IPS DF 19.7 (cell line): ENCODE measurements at places on chromosomes 7 and 10.

GRCh38 chr7:92253251-92253650 lies 7.5 kb downstream of the ANKIB1 start:
- no peak for DNase-seq

DNA sequence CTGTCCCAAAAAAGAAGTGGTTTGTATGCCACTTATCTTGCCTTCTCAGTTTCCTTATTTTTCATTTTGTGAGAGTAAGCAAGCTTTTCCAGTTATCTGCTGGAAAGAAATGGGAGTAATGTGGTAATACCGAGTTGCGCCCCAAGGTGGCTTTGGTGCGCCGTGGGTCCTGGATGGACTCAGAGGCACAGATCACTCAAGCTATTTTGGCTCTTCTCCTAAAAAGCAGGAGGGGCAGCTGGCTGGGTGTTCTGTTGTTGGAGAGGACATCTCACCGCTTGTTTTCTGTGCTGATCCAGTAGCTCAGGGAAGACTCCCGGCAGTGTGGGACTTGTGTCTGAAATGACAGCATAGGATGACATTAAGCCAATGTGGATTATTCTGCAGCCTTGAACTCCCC lies 16.4 kb downstream of the PRKRIP1 start:
- no peak for DNase-seq

GRCh38 chr7:128210590-128211570 lies 30.2 kb upstream of the LEP start:
- DNase-seq = no peak

DNA sequence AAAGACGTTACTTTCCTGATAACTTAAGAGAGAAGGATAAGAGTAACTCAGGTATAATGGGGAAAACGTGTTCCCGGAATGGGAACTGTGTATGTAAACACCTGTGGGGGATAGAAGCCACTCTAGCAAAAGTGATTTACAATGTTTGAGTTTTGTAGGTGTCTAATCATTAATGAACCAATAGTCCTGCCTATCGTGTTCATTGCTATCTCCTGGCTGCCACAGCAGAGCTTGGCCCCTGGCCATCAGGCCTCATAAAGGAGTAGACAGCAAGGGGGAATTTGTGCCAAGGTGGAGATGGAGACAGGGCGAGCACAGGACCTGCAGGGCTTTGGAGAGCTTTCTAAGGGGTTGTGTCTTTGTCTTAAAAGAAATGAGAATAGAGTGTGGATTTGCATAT lies 102.1 kb downstream of the GAD2 start:
- no peak for DNase-seq

DNA sequence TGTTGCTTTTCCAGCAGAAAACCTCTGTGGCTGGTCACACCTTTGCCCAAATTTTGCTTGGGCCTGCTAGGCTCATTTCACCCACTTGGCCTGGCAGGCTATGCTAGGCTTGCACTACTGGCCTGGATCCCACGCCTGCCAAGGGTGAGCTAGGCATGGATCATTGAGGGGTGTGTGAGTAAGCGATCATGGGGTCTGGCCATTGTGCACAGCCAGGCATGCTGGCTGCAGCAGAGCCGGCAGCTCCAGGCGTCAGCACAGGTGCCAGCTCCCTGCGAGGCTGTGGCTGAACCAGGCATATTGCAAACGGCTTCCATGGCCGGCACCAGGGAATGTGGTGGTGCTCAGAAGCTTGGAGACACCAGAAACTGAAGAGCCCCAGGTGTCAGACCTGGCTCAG lies 19.2 kb downstream of the CFAP70 start:
- no peak for DNase-seq

DNA sequence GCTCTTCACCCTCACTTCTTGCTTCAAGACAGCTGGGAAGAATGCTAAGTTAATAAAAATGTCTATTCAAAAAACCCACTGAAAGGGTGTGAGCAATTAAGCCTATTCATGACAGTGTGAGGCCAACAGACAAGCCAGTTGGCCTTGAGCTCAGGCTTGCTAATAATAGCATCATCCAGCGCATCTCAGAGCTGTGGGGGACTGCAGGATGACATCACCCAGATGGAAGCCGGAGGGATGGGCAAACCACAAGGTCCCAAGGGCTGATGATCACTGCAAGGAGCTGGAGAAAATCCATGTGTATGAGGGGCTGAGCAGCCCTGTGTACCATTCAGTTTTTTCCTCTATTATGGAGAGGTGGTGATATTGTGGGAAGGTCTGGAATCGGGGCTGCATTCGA lies 770.4 kb downstream of the TNS3 start:
- DNase-seq = no peak

DNA sequence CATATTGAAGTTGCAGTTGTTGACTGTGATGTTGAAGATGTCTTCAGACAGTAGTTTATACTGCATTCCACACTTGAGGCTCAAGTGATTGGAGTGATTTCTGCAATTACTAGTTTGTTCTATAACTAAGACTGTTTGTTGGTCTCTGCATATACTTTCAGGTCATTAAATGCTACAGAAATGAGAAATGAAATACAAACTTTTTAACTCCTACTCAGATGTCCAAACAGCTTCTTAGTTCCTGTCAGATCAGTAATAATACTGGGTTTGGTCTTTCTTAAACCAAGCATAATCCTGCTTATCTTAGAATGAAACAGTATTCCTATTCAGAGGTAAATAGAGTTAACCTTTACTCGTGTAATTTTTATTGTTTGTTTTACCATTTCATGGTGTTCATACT lies 115.9 kb downstream of the CCNY start:
- DNase-seq = no peak

DNA sequence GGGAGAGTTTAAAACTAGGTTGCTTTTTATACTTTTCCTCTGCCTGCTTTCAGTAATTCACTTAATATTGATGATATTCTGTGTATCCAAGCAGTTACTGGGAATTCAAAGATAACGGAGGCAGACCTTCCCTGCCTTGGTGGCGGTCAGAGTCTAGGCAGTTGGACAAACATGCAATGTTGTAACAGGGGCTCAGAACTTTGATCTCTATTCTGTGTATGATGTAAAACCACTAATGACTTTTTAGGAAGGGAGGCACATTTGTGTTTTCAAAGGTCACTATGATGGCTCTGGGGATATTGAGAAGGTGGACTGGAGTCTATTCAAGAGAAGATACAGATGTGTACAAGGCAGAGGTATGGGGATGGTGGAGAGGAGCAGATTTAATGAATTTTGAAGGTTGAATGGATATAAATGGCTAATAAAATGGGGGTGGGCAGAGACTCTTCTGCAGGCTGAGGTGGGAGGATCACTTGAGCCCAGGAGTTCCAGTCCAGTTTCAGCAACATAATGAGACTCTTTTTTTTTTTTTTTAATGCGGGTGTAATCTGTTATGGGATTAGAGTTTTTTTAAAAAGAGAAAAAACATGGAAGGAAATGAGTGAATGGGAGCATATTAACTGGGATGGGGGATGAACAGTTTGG lies 5.7 kb upstream of the PON2 start:
- no peak for DNase-seq

GRCh38 chr10:129659508-129660268 lies 192.6 kb downstream of the MGMT start:
- DNase-seq = no peak

DNA sequence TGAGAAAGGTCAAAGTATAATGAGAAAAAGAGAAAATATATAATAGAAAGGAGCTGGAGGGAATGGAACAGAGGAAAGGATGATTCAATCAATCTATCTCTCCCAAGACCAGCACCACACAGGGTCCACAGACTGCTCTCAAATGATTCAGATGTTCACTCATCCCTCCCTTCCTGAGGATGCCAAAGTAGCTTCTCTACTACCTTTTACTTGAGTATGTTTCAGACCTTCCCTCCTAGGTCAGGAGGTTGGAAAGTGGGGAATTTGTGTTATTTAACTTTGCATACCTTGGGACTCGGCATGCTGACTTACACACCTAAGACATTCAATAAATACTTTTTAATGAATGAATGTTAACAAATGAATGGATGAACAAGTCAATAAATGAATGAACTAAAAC lies 30.6 kb downstream of the CPVL start:
- DNase-seq = no peak

GRCh38 chr7:17645500-17645899 lies 294.8 kb downstream of the SNX13 start:
- DNase-seq = no peak

DNA sequence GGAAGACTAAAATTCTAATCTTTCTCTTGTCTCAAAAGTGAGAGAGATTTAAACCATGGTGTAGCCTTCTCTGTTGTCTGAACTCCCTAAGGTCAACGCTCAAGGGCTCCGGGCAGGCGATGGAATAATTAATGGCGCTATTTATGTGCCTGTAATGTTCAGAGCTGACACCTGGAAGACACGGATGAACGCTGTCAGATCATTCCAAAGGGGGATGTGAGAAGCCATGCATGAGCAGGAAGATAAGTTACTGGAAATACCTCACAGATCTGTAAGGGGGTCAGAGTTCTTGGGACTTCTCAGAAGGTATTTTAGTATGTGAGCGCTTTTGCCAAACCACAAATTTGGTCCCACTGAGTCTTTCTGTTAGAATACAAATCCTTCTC lies 73.3 kb upstream of the MTPN start:
- DNase-seq = no peak

DNA sequence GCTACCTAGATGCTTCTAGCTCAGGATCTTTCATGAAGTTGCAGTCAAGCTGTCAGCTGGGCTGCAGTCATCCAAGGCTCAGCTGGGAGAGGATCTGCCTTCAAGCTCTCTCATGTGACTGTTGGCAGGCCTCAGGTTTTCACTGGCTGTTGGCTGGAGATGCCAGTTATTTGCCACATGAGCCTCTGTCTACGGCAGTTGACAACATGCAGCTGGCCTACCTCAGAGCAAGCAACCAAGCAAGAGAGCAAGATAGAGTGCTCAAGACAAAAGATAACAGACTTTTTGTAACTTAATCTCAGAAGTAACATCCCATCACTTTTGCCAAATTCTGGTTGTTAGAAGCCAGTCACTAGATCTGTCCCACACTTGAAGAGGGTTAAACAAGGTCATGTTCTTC lies 125.8 kb downstream of the TPST1 start:
- no peak for DNase-seq

- DNase-seq = no peak
Measured at GRCh38 chr7:100034871-100035510, 14.6 kb upstream of the ZSCAN21 start.

DNA sequence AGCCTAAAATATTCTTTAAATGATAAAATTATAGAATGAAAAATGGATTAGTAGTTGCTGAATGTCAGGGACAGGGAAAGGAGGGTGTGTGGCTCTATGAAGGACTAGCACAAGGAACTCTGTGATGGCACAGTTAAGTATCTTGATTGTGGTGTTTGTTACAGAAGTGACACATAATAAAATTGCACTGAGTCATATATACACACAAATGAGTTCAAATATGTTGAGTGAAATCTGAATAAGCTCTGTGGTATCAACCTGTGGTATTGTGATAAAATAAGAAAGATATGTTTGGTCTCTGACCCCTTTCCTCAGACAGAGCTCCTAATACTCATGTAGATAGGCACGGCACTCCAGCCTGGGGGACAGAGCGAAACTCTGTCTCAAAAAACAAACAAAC lies 181.5 kb upstream of the TRIM24 start:
- DNase-seq = no peak

- DNase-seq = no peak
Measured at GRCh38 chr10:84743483-84743882, 415.1 kb downstream of the CCSER2 start.

DNA sequence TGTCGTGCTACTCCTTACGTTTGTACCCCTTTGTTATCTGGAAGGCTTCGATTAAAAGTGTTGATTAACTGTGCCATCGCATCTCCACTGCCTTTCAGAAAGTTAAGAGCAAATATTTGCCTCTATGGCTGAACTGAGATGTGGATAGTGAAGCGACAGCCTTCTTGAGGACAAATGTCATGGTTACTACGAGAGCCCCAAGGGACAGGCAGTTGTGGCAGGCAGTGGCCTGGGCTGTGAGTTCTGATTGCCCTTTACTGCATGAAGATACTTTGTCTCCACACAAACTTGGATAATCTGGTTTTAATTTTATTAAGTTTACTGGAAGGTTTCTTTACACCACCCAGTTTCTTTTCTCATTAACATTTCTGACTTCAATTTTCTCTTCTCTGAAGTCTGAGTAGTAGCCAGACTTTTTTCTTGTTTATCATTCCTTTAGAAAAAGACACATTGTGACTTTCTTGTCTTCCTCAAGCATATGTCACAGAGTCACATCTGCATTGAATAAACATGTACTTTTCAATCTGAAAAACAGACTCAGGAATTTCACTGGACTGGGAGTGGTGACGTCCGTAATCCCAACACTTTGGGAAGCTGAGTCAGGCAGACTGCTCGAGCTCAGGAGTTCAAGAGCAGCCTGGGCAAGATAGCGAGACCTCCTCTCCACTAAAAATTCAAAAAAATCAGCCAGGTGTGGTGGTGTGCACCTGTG lies 1.5 kb downstream of the TAS2R41 start:
- no peak for DNase-seq

- DNase-seq = no peak
Measured at GRCh38 chr7:46954181-46954580, 627.7 kb downstream of the TNS3 start.

DNA sequence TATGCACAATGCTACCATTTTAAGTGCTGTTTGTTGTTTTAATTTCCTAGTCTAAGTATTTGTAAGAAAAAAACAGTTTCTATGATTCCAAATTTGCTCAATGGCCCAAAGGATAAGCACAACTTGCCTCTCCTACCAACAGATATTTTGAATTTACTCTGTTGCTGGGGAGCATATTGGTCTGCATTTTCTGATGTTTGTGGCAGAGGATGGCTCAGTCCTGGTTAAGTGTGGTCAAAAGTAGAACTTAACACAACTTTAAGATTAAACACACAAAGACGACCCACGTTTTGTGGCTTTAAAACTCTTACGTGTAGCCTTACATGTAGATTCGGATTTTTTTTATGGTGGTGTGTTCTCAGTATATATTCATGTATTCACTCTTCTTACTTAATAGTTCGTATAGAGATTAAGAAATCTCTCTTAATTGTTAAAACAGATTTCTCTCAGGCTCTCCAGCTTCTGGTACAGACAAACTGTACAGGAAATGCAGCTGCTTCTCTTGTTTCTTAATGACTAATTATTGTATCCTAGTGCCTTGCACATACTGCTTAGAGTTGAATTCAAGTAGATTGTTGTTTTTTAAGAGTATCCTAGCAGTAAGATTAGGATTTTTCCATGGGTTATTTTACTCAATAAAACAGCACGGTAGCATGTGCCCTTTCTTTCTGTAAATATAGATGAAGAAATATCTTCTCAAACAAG lies 86.2 kb downstream of the GPR85 start:
- DNase-seq = no peak

DNA sequence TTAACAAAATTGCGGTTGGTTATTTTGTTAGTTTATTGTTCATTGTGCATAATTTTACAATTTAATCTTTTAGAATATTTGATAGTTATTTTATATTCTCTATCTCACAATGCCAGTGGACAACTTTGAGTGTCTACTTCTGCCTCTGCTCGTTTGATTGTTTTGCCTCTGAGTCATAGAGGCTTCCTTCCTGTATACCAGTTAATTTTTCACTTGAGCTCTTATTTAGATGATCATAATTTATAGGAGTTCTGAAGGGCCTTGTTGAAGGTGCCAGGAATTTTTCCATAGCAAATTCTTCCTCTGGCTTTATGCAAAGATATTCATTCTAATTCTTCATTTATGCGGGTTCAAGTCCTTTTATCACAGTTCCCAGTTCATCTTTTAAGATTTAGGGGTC lies 5.2 kb upstream of the MALRD1 start:
- DNase-seq = no peak
